ENCODE measurements at places on chromosomes 4 and X.

DNA sequence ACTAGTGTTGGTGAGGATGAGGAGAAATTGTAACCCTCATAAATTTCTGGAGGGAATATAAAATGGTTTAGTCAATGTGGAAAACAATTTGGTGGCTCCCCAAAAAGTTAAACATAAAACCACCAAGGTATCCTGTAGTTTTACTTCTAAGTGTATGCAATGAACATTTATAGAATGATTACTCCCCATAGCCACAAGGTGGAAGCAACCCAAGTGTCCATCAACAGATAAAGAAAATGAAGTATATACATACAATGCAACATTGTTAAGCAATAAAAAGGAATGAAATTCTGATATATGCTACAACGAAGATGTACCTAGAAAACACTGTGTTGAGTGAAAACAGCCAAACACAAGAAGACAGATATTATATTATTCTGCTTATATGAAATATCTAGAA, 569.1 kb upstream of the GRID2 start:
- DNase-seq, result no peak

DNA sequence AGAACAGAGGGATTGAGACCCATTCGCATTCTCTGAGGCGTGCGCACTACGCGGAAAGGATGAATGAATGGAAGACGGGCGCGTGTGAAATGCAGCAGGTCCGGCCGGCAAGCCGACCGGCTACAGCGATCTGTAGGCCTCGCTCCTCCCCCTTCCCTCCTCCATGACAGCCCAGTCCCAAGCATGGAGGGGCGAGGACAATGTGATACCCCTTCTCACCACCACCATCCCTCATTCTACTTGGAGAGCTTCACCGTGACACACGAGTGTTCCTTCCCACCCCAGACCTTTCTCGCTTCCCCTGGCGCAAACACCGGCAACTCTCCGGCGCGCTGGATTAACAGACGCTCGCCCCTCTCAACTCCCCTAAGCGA, 815 bp downstream of the EIF4E start:
- DNase-seq, result peak; percentile 60

DNA sequence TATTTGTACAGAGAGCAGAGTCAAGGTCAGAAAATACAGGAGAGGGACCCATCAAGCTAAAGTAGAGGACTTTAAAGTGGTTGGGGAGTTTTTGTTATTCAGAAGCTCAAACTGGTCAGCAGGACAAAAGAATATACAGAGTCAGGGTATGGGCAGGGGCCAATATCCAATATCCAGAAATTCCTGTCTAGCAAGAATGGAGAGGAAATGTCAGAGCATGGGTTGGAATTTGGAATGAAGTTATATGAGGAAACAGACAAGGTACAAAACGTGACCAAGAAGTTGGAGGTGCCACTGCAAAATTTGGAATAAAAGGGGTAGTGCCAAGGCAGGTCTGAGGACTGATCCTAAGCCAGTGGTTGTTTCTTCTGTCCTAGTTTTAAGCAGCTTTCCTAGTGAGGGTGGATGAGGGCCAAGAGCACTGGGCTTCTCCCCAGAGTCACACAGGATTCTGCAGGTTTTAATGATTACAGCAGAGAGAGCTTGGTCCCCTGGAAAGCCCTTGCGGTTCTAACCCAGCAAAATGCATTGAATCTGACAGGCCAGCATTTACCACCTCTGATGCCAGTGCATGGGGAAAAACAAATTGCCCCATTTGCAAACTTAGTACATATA, 304.7 kb upstream of the FTHL17 start:
- DNase-seq, result no peak

GRCh38 chrX:2897311-2897689, 31.8 kb downstream of the ARSD start:
- DNase-seq, result no peak

DNA sequence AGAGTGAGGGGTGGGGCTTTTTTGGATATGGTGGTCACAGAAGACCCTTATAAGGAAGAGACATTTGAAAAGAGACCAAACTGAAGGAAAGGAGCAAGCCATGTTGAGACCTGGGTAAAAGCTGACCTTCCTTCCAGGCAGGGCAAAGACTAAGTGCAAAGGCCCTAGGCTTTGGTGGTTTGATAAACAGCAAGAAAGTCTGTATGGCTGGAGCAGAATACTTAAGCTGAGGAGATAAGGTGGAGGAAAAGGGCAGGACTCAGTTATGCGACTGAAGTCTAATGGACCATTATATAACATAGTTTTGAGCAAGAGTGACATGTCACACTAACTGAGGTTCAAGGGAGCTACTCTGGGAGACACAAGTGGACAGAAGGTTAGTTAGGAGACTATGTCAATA, 20.0 kb downstream of the SH3RF1 start:
- no peak for DNase-seq

GRCh38 chrX:28586981-28587551, at the start of gene IL1RAPL1:
Gene IL1RAPL1, plus strand, starts transcription at chrX:28587446.
- no peak for DNase-seq

DNA sequence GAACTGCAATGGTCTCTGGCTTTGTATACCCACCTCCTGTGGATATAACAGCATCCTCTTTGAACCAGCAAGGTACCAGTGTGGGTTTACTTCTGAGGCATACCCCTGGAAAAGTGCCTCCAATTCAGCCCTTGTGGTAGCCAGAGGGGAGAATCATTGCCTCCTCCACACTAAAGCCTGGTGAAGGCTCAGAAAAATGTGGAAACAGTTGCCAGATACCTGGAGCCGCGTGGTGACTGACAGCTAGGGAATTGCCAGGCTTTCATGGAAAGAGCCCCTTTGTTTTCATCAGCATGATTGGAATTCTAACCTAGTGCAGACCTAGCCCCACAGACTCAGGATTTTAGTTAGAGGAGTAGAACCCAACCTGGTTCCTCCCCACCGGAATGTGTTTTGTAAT, 168.6 kb upstream of the KLF3 start:
- no peak for DNase-seq

DNA sequence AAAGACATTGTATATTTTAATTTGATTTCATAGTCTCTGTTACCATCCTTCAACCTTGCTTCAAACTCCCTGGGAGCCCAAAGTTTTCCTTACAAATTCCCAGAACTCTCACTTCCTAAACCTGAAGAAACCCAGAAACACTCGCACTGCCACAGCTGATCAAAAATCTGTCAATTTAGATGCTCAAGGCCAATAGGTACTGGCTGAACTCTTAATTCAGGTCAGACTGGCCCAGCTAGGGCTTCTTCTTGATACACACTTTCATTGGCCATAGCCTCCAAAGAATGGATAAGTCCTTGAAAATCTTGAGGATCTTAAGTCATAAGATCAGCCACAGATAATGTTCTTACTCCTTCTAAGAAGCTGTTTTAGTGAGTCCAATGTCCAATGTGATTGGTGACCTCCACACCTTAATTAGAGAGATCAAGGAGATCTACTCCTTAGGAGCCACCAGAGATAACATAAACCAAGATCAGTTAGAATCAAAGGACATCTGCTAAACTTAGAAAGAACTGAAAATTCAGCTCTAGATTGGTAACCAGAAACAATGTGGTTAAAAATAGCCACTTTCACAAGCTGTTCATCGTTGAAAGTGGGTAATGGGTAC, 51.5 kb downstream of the ACSL4 start:
- DNase-seq, result no peak

DNA sequence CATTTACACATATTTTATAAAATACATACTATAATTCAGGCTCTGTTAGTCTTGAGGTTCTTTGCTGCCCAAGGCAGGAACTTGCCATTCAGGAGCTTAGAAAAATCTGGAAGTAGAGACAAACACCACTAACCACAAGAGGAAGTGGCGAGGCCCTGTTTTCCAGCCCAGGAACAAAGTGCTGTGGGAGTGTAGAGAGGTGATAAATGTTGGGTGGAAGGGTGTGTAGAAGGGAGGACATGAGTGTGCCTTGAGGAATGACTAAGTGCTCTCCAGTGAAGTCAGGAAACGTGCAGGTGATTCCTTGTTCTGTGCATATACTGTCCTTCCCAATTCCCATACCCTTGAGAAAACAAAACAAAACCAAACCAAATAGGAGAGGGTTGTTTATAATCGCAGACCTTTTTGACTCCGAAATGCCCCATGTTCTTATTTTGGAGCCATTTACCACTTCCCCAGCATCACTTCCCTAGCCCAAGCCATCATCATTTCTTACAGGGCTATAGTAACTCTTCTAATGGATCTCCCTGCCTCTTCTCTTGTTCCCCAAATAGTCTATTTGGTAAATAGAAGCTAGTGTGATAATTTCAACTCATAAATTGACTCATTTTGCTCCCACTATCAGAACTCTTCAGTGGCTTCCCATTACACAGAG, 83.2 kb downstream of the GPAT3 start:
- no peak for DNase-seq

- DNase-seq, result no peak
Observed at GRCh38 chrX:115388879-115389278, 99.4 kb downstream of the LUZP4 start.

- no peak for DNase-seq
Observed at GRCh38 chr4:158316264-158316663, 106.0 kb downstream of the TMEM144 start.

DNA sequence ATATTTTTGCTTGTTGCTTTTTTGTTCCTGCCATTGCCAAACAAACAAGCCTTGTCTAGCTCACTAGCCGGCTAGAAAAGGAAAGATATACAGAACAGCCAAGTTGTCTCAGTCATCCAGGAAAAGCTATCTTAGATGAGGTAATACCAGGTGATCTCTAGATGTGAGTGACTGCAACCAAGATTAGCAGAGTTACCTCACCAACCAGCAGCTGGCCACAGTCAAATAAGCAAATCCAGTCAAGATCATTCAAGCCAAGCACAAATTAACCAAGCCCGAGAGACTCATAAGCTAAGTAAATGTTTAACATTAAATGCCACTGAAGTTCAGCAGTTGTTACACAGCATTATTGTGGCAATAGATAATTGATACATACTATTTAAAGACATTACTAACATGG, 108.6 kb downstream of the CENPC start:
- no peak for DNase-seq

Measured in stimulated activated CD4-positive, alpha-beta T cell treated with anti-CD3 and anti-CD28 coated beads, Interleukin-12 subunit alpha, Interleukin-12 subunit beta, amount 100 ng/mL, for 48 hours (primary cell).